Memory B cell (primary cell): ENCODE measurements at places on chromosomes 7 and 10.
A peak's percentile ranks its signal among the peaks of the same experiment; 100 is the strongest.

- DNase-seq: no peak
Observed at GRCh38 chr10:96588616-96589419, 2.0 kb upstream of the TM9SF3 start.

DNA sequence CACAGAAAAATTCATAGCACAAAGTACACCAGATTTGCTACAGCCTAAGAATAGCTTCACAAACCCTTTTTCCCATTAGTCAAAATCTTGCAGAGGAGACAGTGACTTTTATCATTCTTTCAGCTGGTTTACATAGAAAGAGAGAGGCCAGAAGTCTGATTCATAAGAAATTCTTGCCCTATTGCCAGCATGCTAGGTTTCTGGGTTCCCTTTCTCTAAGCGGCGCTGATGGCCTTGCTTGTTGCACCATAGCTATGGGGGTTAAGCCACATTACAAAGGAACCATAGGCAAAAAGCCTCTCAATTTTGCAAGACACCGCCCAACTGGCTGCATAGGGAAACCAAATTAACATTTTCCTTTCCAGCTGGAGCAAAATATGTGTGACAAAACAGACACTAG, 87.4 kb downstream of the ZNF467 start:
- no peak for DNase-seq

- DNase-seq: no peak
Observed at GRCh38 chr7:157012113-157012547, 1.7 kb upstream of the MNX1 start.

DNA sequence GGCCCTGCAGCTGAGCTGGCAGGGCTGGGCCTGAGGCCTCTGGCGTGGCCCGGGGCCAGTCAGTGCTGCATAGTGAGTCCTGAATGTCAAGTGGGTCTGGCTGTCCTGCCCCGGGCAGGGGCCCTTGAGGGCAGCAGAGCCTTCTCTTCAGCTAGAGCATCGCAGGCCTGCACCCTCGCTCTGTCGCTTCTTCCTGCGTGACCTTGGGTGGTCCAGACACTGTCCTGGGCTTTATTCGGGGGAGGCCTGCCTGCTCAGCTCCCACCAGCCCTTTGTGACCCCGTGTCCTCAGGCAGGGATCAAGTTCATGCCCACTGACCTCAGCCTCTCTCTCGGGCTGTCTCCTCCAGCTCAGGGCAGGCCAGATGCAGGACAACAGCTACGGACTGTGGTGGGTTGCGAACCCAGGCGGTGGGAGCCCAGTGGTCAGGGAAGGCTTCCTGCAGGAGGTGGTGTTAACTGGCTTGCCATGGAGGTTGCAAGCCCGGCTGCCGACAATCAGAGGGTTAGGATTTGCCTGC, 3.4 kb downstream of the TTYH3 start:
- DNase-seq: no peak

DNA sequence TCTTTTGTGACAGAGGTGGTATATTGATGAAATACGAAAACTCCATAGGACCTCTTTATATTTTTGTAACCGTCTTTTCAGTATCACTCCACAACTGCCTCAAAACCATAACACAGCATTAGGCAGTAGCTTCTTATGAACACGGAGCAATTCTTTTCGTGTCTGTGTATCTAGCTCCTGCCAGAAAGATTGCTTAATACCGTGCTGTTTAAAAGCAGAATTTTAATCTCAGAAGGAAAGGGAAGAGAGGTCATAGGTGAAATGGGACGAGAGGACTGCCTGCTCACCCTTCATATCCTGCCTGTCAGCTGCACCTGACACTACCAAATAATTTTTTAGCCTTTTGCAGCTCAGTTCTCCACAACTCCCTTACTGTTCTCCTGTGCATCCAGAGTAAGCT, 200.7 kb downstream of the DNAH11 start:
- no peak for DNase-seq

GRCh38 chr10:52465202-52465601, 151.1 kb downstream of the DKK1 start:
- DNase-seq: no peak

DNA sequence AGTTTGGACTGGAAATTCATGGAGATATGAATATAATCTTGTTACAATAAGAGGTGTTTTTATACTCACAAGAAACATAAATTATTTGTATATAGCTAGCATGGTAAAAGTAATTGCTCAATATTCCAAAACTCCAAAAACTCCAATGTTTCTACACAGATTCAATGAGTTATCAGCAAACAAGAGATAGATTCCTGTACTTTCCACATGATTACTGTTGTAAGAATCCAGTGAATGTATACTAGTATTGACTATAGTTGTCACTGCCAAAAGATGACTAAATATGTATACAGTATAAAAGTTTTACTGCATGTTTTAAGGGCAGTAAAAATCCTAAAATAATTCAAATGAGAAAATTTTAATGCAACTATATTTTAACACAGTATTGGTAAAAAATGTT, 10.7 kb downstream of the ATOH7 start:
- DNase-seq: no peak

DNA sequence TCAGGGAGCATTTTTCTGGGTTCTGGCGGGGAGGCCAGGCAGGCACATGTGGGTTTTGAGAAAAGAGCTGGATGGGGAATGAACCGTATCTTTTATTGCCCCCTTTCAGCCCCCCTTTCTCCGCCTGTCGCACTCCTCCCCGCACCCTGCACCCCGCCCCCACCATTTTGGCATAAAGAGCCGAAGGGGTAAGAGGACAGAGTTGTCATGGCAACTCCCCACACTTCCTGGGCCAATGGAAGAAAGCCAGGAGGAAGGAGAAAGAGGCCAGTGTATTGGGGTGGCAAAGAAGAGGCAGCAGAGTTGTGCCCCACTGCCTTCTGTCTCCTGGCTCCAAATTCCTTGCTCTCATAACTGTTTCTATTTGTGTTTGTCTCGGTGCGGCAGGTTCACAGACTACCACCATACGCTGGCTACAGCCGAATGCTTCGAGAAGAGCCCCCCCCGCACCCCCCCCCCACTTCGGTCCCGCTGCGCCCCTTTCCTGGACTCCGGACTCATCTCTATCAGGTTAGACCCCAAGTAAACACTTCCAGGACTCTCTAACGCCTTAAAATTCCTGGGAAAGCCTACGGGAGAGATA, 3.4 kb downstream of the KCNIP2 start:
- no peak for DNase-seq

DNA sequence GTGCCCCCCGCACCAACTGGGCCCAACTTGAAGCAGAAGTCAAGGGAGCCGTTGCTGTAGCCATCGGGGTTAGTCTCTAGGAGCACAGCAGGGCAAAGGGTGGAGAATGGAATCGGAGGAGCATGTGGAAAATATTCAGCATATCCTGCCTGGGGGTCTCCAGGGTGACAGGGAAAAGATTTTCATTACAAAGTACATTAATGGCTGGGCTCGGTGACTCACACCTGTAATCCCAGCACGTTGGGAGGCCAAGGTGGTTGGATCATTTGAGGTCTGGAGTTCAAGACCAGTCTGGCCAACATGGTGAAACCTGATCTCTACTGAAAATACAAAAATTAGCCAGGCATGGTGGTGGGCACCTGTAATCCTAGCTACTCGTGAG, 53.8 kb upstream of the ABLIM1 start:
- DNase-seq: no peak

- DNase-seq: peak; percentile 19
Observed at GRCh38 chr10:67520924-67521520, 175.0 kb downstream of the CTNNA3 start.

DNA sequence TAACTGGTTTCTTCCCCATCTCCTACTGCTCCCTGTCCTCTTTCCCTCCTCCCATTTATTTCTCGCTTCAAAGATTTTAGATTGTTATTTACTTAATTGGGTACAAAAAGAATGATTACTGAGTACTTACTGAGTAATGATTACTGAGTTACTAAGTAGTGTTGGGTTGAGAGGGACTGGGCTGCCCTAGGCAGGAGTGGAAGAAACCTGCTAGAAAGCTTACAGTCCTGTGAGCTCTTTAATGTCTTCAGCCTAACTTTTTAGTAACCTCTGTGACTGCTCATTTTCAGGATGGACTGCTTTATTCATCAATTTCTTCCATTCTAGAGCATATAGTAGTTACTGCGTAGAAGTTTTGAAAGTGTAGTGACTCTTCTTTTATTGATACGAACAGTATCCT, 7.6 kb downstream of the PHF14 start:
- no peak for DNase-seq

GRCh38 chr10:97459933-97460332, 14.0 kb downstream of the ZDHHC16 start:
- no peak for DNase-seq

GRCh38 chr7:103934508-103934907, 55.0 kb downstream of the RELN start:
- no peak for DNase-seq

GRCh38 chr10:103597003-103597402, 103.5 kb downstream of the NEURL1 start:
- DNase-seq: no peak

DNA sequence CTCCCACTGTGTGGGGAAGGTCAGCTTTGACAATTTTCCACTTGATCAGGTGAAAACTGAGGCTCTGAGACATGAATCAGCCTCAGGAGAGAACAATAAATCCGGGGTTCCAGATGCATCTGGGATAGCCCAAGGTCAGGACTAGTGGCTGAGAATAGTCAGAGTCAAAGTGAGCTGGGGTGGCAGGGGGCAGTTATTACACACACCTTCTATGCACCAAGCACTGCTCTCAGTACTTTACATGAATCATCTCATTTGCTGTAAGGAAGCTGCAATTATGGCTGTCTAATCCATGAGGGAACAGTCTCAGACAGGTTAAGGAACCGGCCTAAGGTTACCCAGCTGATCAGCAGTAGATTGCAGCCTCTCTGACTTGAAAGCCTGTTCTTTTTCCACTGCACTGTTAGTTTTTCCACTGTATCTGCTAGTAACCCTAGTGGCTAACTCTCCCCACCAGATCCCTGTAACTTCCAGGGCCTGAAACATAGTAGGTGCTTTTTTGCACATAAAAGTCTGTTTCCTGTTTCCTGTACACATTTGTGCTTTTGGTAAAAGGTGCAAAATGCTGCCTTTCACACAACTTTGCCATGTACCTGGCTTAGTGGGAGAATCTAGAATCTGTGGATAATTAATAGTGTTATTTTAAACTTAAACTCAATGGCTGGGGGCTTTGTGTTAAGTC, 125.9 kb downstream of the EMX2 start:
- no peak for DNase-seq

- DNase-seq: no peak
Observed at GRCh38 chr7:117091721-117092120, 138.4 kb downstream of the ST7 start.

- DNase-seq: peak; percentile 22
Observed at GRCh38 chr10:86693721-86694369, 25.5 kb downstream of the LDB3 start.

DNA sequence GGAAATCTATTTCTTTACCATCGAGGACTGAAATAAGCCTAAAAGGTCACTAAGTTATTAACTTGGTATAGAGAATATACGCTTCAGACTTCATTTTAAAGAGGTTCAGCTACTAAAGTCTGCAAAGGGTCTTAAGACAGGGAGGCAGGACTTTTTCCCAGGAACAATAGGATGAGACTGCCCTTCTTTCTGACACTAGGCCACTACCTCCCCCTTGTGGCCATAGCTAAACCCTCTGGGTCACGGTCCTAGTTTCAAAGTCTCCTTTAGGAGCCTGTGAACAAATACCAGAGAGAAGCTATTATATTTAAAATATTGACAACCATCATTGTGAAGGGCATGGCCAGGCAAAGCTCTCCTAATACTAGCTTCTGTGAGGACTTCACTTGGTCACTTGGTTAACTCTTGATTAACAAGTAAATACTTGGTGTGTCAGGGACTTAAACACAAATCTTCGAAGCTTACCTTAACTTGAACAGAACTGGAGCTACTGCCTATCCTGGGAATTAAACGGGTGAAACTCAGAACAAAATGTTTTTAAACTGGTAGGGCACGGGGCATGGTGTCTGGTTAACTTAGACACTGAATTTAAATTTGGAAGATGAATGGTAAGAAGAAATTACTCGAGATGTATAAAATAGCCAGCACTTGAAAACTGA, 75.6 kb downstream of the CCDC6 start:
- DNase-seq: peak; percentile 16
